Kasumi-1 (cell line): ENCODE measurements at places on chromosomes 6 and 20.
A peak's percentile ranks its signal among the peaks of the same experiment; 100 is the strongest.

- no peak for DNase-seq
Measured at GRCh38 chr6:147603392-147604081, 95.0 kb downstream of the SAMD5 start.

DNA sequence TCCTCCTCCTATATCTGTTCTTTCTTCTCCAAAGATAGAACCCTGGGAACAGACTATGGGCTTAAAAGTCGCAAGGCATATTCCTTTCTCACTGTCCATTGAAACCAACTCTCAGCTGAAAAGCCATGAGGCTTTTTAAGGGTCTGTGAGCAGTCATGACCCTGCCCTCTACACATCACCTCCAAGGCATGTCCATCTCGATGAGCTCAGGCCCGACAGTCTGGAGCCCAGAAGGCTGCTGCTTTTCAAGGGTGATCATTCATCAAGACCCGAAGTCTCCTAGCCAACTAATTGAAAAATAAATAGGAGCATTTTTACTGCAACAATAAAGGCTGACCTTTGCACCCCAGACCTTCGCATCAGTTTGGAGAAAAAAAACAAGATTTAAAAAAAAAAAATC, 378.8 kb upstream of the NRSN1 start:
- no peak for DNase-seq

DNA sequence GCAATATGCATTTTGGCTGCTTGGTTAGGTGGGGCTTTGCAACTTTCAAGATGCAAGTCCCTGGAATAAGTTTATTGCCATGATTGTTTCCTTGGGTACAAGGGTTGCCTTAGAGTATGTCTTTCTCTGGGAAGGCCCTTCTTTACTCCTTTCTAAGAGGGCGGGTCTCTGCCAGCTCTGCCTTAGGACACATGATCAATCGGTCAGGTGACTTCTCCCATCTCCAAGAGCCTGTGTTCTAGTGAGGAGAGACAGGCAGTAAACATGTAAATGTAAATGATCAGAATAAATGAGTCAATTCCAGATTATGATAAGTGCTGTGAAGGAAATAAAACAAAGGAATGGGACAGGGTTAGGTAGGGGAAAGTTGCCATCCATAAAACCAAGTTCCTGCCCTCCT, 43.2 kb upstream of the BCAS1 start:
- DNase-seq, result no peak

DNA sequence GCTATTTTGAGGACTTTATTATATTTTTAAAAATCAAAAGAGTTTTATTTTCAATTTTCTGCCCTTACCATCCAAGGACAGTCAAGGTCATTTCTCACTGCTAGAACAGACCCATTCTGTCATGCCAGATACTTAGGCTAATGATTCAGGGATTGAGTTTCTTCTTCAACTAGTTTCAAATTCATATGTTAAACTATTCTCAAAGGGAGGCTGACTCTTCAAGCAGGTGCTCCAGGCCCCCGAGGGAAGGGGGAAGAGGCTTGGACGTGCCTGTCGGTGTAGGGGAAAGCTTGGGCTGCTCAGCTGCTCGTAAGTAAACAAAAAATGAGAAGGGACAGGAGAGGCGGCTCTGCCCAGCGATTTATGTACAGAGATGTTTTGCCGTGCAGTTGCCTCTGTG, 69.4 kb upstream of the MYLIP start:
- no peak for DNase-seq

DNA sequence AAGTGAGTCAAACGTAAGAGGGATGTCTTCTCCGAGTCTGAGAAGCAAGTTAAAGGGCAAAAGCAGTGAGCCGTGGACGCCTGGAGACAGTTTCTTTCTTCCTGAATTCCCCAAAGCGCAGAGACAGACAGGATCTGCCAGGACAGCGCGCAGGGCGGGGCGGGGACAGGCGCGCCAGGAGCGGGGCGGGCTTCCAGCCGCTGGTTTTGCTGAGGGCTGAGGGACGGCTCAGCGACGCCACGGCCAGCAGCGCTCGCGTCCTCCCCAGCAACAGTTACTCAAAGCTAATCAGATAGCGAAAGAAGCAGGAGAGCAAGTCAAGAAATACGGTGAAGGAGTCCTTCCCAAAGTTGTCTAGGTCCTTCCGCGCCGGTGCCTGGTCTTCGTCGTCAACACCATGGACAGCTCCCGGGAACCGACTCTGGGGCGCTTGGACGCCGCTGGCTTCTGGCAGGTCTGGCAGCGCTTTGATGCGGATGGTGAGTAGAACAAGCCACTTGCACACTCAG, at the start of gene SCGN:
SCGN (plus strand) TSS at position 209 of the 509 bp plus-strand sequence; CDS start at position 398, 189 bp downstream.
- DNase-seq, result no peak

GRCh38 chr6:161274898-161275297, 1.0 kb upstream of the AGPAT4 start:
- DNase-seq, result no peak

DNA sequence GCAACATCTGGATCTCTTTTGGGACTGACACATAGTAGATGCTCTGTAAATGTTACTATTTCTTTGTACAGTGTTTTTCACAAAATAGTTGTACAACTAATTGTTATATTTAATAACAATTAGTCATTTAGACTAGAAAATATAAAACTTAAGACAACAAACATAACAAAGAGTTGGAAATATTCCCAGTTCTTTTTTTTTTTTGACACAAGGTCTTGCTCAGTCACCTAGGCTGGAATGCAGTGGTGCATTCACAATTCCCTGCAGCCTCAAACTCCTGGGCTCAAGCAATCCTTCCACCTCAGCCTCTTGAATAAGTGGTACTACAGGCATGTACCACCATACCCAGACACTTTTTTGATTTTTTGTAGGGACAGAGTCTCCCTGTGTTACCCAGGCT, 105.8 kb downstream of the UTRN start:
- DNase-seq, result no peak

GRCh38 chr6:85412911-85413430, 36.9 kb upstream of the NT5E start:
- no peak for DNase-seq

DNA sequence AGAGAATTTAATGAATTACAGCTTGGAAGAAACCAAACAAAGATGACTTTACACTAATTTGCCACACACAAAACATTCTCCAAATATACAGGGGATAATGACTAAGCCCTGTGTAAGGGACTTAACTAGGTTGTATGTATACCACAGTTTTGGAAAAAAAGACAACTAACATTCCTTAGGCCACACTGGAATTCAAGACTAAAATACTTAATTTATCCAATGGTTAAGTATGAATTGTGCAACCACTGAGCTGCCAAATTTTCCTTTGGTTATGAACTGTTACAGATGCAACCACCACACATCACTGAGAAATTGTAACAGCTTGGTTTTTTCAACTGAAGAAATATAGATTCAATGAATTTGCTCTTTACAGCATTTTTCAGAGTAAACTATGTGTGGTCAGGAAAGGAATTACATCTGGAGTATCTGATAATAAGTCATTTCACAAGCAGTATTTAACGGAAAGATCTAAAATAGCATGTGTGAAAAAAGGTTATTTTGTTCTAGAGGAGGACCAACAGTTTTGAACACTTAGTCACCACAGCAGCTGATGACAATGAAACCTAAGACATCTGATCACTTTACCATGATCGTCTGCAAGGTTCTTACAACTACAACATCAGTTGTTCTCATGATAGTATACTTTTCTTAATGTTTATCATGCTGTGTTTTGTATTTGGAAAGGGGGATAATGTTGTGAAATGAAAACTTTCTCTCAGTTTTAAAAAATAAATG, 318.8 kb downstream of the BCKDHB start:
- DNase-seq, result no peak

GRCh38 chr20:41408156-41408794, 41.7 kb upstream of the EMILIN3 start:
- peak; percentile 42 for DNase-seq

GRCh38 chr6:89818977-89819335, 638 bp downstream of the MDN1 start:
- peak; percentile 77 for DNase-seq

- no peak for DNase-seq
Measured at GRCh38 chr6:168413856-168414255, 27.1 kb upstream of the SMOC2 start.

GRCh38 chr20:31514154-31515071, at the start of gene HM13:
Gene HM13 (plus strand): TSS chr20:31514442. CDS start chr20:31514552, 110 bp downstream.
- peak; percentile 79 for DNase-seq

- DNase-seq, result no peak
Measured at GRCh38 chr20:50518270-50518721, 8.1 kb downstream of the PTPN1 start.

DNA sequence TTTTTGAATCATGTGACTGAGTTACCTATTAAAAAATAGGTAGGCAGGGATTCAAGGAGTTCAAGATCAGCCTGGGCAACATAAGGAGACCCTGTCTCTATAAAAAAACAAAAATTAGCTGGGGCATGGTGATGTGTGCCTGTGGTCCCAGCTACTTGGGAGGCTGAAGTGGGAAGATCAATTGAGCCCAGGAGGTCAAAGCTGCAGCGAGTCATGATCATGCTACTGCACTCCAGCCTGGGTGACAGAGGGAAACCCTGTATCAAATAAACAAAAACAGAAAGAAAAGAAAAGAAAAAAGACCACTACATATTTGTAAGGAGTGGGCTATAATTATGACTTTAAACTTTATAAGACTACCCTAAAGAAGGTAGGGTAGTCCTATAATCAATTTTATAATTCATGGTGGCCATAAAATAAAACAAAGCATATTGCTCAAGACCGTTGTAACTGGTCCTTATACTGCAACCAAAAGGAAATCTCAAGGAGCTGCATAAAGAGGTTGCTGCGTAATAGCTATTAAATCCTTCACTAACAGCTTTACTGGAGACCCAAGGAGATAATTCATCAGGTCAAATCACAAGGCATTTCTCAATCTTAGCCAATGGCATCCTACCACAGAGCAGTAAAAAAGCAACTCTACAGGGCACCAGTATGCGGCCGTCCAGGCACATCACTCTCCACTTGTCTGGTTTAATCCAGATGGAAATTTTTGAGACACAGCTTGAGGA, 13.5 kb downstream of the PIGU start:
- DNase-seq, result no peak

DNA sequence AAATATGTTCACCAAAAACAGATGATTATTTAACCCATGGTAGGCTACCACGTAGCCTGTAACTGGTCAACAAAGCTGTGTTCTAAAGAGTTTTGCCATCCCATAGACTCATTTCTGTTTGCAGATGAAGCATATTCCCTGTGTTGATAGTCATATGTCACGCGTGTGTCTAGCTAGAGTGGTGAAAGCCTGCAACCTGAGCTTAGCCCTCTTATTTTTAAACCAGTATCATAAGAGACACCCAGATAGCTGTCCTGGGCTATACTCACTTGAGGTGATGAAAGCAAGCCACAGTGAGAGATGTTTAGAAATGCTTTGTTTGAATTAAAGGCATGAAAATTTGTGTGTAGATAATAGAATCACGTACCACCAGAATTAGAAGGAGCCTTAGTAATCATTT, 307.8 kb downstream of the ZFAND3 start:
- no peak for DNase-seq

DNA sequence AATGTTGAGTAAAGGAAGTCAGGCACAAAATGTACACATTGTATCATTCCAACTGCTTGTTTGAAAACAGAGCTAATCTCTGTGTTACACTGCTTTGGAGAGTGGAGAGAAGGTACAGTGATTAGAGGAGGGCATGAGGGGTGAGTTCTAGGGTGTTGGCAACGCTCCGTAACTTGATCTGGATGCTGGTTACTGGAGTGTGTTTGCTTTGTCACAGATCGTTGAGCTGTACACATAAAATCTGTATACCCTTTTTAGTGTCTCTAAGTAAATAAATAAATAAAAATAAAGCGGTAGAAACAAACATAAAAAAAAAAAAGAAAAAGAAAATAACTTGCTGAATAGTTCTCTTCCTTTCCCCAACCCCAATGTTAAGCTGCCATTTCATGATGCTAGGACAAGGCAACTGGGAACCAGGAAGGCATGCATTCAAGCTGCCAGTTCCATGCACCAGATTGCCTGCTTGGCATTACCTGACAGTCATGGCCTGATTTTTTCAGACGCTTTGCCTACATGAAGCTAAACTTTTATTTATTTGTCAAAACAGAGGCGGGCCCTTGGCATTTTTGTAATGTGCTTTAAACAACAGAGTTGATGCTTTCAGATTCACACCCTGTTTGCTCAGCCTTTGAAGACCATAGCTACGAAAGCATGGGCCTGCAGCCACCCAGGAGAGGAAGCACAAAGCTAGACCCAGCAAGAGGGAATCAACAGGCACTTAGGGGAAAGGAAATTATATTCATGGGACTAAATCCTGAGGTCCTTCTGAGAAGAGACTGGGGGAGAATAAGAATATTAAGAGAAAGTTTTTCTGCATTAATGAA, 21.2 kb downstream of the TNFRSF21 start:
- no peak for DNase-seq

GRCh38 chr6:3457710-3458602, 1.1 kb upstream of the SLC22A23 start:
- DNase-seq, result no peak

DNA sequence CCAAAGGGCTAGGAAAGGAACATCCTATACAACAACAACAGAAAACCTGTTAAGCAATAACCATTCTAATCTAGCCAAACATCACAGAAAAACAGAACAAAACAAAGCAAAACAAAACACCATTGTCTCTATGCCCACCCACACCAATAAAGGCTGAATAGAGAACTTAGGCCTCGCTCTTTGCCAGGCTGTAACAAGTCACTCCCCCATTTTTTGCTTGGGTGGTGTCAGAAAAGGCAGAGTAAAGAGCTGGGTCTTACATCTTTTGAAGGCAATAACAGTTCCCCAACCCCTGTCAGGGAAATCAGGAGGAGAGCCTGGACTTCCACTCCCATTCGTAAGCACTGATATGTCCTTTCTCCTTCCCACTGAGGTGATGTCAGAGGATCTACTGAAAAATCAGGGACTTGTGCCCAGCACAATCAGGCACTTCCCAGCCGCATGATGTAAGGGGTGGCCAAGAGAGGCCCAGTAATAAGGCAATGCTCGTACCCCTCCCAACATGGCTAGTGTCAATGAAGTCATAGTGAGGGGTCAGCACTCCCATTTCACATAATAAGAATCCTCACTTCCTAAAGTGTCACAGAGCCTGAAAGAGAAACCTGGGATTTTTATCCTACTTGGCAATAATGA, 31.0 kb downstream of the THEMIS start:
- DNase-seq, result no peak

DNA sequence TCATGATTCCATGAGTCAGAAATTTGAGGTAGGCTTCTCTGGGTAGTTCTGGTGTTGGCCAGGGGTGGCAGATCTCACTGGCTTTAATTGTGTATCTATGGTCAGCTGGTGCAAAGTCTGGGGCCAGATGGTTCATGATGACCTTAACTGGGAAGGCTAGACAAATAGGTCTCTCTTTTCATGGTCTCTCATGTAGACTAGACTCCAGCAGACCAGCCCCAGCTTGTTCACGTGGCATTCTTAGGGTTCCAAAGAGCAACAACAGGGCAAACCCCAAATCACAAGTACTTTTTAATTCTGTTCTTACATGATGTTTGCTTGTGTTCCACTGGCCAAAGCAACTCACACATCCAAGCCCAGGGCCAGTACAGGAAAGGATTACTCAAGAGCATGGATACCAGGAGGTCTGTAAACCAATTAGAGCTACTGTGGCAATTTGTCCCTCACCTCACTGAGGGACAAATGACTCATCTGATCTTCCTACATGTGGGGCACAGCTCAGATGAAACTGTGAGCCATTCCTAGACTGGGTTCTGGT, 79.5 kb upstream of the PBOV1 start:
- DNase-seq, result no peak

GRCh38 chr6:93433592-93433991, 14.2 kb upstream of the EPHA7 start:
- DNase-seq, result no peak

- no peak for DNase-seq
Measured at GRCh38 chr6:25009393-25009710, 73.6 kb upstream of the RIPOR2 start.

- no peak for DNase-seq
Measured at GRCh38 chr20:23147647-23147963, 61.5 kb upstream of the CD93 start.
